HS-5 (cell line): ENCODE measurements at places on chromosomes 6 and 20.

- no peak for DNase-seq
These were observed 1.3 kb upstream of the KIAA0408 start for GRCh38 chr6:127460465-127460864.

- DNase-seq, result no peak
These were observed 48.8 kb downstream of the MAPK14 start for GRCh38 chr6:36076178-36077063.

DNA sequence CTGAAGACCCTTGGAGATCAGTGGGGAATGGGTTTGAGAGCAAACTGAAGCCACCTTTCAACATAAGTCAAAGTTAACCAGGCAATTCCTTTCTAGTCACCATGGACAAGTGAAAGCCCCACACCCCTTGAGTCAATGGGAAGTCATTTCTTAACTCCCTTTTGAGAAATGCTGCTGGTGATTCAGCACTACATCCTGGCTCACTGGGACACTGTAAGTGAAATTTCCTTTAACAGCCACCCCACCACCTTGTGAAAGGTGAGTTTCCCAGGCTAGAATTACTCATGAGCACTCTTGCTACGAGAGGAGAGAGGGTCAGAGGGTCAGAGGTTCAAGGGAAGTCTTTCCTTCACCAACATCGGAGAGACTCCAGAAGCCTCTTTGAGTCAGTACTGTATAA is 93.3 kb upstream of the MARCKS start:
- peak; percentile 64 for DNase-seq

DNA sequence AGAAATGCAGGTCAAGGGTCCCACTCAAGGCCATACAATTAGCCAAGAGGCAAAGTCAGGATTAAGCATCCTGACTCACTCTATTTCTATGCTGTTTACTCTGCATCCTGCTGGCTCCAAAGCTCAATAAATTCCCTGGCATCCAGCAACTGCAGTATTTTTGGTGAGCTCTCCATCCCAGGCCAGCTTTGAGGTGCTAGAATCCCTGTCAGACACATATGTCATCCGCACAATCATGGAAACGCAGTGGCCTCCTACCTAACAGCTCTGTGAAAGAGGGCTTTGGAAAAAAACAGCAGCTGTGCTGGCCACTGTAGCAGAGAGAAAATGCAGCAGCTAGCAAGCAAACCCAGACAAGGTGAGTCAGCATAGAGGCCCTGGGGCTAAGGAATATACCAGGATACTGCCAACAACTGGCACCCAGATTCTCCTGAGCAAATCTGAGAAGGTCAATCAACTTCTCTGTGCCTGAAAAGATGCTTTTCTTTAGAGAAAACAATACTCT is 58.4 kb downstream of the ANKEF1 start:
- peak; percentile 72 for DNase-seq

DNA sequence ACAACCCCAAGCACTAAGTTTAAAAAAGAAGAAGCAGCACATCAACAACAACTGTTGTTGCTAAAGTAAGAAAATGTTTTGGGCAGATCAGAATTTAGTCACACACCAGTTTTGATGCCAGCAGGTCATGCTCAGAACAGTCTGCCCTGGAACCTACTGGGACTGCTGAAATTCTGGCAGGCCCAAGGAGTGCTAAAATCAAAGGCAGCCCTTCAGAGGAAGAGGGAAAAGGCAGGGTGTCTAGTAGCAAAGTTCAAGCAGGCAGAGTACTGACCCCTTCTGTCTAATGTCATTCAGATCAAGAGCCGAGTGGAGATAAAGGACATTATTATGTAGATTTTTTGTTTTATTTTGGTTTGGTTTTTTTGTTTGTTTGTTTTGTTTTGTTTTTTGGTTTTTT is 96.6 kb upstream of the LOC128125822 start:
- DNase-seq, result no peak

DNA sequence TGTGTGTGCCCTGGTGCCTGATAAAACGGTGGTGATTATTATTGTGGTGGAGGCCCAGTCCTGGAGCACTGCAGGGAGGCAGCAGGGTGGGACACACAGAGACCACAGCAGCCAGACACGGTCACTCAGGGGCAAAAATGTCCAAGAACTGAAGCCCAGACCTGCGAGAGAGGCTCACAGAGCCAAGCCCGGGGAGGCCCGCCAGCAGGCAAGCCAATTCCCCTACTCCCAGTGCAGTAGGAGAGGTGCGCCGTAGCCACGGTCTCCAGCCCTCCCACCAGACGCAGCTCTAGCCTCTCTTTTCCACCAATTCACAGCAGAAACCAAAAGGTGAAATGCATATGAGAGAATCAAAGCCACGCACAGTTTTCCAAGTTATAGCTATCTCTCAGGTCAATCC is 179.4 kb upstream of the TAB2 start:
- no peak for DNase-seq

DNA sequence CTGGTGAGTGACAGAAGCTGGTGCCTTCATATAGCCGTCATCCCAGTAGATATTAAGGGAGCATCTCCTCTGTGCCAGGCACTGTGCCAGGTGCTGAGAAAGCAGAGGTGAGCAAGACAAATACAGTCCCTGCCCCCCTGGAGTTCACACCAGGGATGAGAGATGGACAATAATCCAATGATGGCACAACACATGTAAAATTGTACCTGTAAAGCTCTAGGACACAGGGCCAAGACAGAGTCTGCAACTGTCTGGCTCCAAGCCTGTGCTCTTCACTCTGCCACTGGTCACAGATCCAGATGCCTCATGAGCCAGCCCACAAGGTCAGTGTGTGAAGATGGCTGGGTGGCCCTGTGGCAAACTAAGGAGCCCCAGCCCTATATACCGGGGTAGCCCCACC is 133.8 kb downstream of the EYA2 start:
- no peak for DNase-seq

DNA sequence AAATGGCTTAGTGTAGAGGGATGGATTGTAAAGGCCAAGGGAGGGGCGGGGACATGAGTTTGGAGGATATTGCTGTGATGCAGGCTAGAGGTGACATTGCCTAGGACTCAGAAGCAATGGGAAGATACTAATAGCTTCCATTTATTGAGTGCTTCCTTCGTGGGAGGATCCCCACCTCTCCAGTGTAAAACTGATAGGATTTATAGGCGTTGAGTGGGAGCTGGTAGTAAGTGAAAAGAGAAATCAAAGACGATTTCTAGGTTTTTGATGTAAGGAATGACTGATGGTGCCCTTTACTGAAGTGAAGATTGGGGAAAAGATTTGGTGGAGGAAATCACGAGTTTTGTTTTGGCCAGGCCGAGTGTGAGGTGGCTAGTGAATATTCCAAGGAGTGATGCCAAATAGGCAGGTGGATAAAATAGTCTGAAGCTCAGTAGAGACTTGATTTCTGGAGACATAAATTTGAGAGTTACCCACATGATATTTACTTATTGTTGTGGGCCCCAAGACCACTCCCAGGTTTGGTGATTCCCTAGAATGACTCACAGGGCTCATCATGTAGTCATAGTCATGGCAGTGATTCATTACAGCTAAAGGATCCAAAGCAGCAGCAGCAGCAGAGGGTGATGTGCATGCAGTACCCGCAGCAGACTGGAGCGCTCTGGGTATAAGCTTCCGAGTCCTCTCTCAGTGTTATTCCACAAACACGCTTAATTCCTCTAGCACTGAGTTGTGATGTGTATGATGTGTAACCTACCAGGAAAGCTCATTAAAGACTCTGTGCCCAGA is 10.2 kb downstream of the RPRD1B start:
- peak; percentile 81 for DNase-seq

- DNase-seq, result no peak
These were observed 271.0 kb downstream of the KCNQ5 start for GRCh38 chr6:72892901-72893300.

GRCh38 chr6:104702126-104702841 is 157.4 kb downstream of the HACE1 start:
- DNase-seq, result no peak

- no peak for DNase-seq
These were observed 353.0 kb upstream of the RGS17 start for GRCh38 chr6:153484056-153484455.

GRCh38 chr6:149129371-149130077 is 188.0 kb upstream of the TAB2 start:
- peak; percentile 73 for DNase-seq

GRCh38 chr6:146544616-146545182 is 1.1 kb downstream of the RAB32 start:
- DNase-seq, result no peak

DNA sequence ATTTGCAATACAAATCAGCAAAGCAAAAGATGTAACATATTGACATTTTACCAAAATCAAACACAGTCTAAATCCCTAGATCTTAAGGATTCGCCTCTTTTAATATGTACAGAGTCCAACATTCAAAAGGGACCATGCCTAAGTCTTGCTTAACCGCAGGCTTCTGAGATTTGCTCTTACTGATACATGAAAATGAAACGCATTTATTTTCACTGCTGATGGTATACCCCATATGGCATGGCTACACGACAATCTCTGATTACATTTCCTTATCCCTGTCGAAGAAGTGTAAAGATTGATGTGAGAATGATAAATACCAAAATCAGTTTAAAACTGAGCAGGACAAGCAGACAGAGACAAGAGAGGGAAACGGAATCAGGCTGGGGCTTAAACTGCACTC is 75.4 kb downstream of the KIF16B start:
- no peak for DNase-seq

- no peak for DNase-seq
These were observed 27.9 kb downstream of the ADRM1 start for GRCh38 chr20:62330576-62331317.

DNA sequence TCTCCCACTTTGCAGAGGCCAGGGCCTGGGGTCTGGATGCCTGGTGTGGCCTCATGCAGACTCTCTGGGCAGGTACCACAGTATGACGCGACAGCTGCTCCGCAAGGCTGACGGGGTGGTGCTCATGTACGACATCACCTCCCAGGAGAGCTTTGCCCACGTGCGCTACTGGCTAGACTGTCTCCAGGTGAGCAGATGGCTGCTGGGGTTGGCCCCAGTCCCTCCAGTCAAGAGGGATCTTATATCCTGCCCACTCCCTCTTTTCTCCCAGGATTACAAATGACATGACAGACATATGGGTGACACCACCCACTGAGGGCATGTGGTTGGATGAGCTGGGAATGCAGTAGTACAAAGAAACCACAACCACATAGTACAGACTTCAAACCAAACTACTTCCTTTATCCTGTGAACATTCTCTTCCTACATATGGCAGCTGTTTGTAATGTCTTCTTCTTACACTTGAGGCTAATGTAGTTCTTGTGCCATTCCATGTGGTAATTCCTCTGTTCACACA is 29.9 kb downstream of the RAB44 start:
- no peak for DNase-seq

GRCh38 chr6:12126051-12126450 is 113.9 kb downstream of the HIVEP1 start:
- DNase-seq, result no peak

DNA sequence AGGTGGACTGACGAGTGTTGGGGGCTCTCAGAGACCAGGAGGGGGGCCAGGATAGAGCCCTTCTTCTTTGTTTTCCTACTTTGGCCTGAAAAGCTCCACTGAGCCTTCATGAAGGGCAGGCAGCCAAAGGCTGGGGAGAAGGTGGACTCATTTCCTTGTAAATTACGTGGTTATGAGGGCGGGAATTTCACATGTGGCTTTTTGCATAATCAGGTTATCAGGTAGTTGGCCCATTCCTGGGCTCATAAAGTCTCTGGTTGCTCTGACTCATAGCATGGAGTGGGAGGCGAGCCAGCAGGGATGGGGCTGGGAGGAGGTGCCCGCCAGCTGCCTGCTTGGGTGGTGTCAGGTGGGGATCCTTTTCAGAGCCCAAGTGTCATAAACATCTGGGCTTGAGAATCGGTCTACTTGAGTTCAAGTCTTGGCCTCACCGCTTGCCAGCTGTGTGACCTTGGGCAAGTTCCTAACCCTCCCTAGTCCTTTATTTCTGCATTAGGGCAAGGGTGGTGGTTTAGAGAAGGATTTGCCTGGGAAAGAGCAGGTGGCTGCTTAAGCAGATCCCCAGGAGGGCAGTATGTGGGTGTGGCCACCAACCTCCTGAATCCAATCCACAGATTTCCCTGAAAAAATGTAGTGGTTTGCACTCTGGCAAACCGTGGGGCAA is 26.5 kb upstream of the RNF24 start:
- peak; percentile 98 for DNase-seq

GRCh38 chr6:89372506-89372901 is 20.0 kb upstream of the UBE2J1 start:
- no peak for DNase-seq

DNA sequence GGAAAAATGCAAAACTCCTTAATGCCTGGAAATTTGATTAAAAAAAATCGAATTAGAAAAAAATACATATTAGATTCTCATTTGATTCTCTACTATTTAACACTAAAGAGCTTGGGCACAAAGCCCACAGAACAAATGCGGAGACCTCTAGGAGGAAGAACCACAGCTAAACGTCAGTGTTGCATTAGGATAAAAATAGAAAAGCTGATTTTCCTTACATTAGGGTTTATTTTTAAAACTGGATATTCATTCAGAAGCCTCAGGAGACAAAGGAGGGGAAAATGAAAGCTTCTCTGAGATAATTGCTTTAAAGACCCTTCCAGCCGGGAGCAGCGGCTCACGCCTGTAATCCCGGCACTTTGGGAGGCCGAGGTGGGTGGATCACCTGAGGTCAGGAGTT is 77.3 kb downstream of the ECT2L start:
- no peak for DNase-seq

- no peak for DNase-seq
These were observed 614 bp upstream of the TMEM242 start for GRCh38 chr6:157323966-157324300.

- DNase-seq, result no peak
These were observed 11.0 kb upstream of the ADAM33 start for GRCh38 chr20:3692706-3693294.

GRCh38 chr6:136920671-136921380 is 1.3 kb upstream of the SLC35D3 start:
- no peak for DNase-seq

DNA sequence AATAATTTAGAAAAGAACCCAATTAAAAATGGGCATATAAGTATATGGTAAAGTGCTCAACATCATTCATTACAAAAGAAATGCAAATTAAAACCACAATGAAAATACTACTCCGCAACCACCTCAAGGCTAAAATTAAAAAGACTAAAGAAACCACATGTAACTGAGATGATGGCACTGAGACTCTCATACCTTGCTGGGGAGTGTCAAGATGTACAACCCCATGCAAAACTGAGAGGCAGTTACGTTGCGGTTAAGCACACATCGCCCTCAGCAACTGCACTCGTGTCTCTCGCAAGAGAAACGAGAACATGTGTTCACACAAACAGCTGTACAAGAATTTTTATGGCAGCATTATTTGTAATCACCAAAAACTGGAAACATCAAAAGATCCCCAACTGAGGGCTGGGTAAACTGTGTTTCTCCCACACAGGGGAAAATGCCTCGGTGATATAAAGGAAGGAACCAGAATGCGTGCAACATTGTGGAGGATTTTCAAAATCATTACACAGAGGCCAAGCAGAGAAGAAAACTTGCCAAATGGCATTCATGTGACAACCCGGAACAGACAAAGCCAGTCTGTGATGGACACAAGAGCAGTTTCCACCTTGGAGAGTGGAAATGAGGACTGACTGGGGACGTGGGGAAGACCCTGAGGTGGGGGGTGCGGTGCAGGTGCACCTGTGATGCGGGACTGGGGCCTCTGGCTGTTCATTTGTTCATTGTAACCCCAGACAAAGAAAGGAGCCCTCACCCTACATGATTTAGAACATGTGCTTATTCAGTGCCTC is 144.9 kb downstream of the WDR27 start:
- DNase-seq, result no peak
